Bone marrow (tissue), 2 donors: ENCODE measurements at places on chromosomes 7 and 10.
A peak's percentile ranks its signal among the peaks of the same experiment; 100 is the strongest.

DNA sequence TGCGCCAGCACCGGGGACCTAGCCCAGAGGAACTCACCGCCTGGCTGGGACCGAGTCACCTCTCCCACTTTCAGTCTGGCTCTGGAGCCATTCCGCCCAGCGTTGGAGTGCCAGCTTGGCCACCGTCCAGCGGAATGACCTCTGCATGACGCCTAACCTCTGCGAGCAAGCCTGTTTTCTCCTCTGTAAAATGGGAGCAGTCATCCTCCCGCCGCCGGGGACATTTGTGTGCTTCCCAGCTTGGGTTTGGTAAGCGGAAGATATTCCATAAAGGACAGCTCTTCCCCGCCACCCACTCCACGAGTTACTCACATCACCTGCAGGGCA, 1.3 kb upstream of the ZCCHC24 start:
- DNase-seq = no peak

DNA sequence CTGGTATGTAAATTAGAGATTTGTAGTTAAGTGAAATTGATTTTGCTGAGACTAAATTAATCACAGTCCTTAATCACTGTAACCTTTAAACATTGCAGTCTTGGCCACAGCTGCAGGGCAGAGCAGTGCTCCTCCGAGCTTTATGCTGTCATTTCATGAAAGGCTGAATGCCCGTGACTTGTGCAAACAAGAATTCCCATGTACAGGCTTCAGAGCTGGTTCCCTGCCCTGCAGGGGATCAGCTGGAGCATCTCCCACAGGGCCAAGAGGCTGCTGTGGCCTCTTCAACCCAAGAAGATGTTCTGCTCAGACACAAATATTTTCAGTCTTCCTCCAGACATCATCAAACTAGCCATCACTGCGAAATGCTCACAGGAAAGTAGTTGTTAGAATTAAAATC, 419.1 kb downstream of the AUTS2 start:
- no peak for DNase-seq

GRCh38 chr7:100675581-100676350, 2.2 kb downstream of the GNB2 start:
- peak; percentile 53 for DNase-seq

DNA sequence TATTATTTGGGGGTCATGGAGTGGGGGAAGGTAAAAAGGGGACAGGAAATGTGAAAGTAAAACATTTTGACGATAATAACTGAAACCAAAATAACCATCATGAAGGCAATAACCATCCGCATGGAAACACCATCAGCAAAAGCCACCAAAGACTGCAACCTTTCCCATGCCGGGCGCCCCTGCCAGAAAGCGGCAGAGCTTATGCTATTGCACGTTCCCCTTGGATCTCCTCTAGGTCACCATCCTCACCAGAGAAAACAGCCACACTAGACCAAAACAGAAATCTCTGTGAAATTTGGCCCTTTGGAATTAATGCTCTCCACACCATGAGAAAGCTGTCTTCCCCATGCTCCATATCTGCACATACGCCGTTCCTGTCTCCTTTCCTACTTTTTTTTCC, 31.1 kb downstream of the DRGX start:
- DNase-seq = no peak

DNA sequence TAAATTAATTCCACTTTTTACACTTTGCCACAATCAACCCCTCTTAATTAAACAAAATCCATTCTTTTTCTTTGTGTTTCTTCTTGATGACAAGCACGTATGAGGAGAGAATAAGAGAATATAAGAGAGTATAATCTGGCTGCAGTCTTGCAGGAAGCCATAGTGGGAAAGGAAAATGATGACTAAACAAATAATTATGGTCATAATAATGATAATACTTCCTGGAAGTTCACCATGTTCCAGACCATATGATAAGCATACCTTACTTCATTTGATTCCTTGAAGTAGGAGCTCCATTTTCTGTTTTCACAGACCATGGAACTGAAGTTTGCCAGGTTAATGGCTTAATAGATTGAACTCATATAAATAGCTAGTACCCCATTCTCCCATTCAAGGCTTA, 237.8 kb downstream of the SEMA3D start:
- DNase-seq = no peak

GRCh38 chr7:130938661-130939060, 204.7 kb upstream of the KLF14 start:
- DNase-seq = no peak

- DNase-seq = no peak
Observed at GRCh38 chr10:14072541-14072940, 258.2 kb downstream of the FRMD4A start.

DNA sequence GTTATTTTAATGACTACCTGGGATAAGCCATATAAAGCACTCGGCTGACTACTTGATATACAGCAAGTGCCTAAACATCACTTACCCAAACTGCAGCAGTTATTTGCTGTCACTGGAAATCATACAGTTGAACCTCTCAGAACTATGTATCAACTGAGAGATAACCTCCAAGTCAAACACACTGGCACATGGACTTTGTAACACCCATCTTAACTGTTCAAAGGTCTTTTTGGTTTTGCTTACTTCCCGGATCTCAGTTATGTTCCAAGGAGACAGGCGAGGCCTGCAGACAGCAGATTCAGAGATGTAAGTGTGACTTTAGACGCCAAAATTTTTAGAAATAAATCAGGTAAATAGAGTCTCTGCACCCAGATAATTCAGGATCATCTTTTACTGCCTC, 34.6 kb upstream of the DAGLB start:
- DNase-seq = no peak

GRCh38 chr7:91465595-91466061, 201.4 kb downstream of the FZD1 start:
- no peak for DNase-seq

DNA sequence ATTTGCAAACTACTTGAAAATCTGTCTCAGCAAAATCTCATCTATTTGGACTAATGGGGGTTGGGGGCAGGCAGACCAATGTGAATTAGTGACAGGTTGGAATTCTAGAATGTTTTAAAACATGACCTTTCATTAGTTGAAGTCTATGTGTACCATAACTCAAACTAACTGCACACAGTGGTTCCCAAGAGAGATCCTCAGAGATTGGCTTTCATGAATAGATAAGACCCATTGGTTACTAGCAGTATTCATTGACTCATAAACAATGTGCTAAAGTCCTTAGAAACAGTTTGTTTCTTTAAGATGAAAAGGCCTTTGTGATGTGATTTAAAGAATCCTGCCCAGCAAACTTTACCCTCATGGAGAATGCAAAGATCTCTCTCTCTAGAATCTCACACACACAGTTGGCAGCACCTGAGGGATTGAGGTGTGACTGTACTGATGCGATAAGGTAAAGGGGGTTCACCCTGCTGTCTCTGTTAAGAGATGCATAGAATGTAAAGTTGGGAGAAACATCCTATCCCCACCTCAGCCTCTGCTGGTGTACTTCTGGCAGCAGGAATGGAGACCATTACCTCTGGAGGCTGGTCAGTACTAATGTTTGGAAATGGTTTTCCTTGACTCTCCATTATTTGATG, 70.7 kb downstream of the ZNF92 start:
- no peak for DNase-seq

GRCh38 chr7:127885843-127886242, 145.4 kb downstream of the LRRC4 start:
- DNase-seq = no peak

GRCh38 chr7:91242097-91242844, 22.0 kb upstream of the FZD1 start:
- DNase-seq = no peak

DNA sequence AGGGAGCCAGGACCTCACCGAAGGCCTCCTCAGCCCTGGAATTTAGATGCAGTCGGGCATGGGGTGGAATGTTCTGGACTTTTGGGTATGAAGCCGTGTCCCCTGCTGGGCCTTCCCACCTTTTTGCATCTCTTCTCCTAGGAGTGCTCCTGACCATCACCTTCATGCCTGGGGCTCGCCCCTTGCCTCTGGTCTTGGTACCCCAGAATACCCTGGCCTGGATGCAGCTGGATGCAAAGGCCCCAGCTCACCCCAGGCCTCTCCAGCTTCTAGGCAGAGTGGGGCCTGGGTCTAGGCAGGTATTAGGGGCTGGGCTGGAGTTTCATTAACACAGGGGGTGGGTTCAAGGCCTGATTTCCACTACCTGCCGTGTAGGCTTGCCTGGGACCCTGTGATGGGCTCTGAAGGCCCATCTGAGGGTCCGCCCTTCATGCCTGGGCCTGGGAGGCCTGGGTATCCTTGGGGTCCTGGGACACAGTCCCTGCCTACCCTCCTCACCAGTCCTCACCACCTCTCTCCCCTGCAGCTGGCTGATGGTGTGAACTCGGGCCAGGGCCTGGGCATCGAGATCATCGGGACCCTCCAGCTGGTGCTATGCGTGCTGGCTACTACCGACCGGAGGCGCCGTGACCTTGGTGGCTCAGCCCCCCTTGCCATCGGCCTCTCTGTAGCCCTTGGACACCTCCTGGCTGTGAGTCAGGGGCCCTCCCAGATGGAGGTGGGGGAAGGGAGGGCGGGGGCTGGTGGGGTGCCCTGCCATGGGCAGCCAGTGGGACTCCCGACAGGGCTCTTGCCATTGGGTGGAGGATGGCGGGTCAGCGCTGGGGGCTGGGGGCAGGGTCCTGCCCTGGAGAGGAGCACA, 10.1 kb downstream of the AQP1 start:
- no peak for DNase-seq

DNA sequence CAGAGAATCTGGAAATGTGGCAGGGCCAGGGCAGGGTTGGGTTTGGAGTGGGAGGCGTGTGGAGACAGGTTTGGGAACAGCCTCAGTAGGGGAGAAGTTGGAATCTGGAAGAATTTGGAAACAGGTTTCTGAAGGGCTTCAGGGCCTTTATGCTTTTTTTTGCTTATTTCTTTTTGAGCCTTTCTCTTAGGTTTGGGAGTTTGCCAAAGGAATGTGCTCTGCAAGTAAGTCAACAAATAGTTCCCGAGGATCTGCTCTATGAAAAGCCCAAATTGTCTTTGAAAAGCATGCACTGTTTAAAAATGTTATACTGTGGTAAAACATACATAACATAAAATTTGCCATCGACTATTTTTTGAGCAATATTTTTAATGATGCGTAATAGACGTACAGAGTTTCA, 86.7 kb upstream of the ADRB1 start:
- DNase-seq = no peak

DNA sequence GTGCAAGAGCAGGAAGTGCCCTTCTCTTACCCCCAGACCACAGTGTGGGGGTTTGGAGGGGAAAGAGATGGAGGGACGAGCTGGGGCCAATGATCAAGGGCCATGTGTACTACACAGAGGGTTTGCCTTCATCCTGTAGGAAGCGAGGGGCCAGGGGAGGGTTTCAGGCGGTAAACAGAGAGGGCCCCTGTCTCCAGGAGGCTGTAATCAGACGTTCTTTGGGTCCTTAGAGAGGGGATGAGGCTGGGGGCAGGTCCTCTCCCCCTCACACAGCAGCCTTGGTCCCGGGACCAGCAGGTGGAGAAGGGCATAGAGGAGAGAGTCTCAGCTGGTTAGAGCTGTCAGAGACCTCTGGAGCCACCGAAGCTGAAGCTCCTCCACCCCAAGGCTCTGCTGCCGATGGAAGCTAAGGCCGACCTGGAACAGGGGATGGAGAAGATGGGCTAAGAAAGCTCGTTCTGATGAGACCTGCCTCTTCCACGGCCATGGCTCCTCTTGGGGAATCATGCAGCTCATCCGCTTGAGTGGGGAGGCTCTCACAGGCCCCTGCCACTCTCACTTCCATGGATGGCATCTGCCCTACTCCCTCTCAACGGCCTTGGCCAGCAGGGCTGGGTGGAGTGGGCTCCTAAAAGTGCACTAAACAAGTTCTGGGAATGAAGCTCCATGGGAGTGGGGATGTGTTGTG, 3.5 kb downstream of the LOXL4 start:
- no peak for DNase-seq

DNA sequence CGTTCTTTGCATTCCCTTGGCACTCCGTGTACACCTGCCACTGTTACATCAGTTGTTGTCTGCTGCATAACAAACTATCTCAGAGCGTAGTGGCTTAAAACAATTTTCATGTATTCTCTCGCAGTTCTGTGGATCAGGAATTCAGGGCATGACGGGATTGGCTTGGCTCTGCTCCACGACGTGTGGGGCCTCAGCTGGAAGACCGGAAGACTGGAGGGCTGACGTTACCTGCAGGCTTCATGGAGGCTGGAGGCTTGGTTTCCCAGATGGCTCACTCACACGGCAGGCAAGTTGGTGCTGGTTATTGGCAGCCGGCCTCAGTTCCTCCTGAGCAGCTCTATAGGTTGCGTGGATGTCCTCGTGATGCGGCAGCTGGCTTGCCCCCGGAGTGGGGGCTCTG, 25.5 kb downstream of the NYAP1 start:
- no peak for DNase-seq

- no peak for DNase-seq
Observed at GRCh38 chr7:158631574-158632195, 44.1 kb upstream of the PTPRN2 start.

DNA sequence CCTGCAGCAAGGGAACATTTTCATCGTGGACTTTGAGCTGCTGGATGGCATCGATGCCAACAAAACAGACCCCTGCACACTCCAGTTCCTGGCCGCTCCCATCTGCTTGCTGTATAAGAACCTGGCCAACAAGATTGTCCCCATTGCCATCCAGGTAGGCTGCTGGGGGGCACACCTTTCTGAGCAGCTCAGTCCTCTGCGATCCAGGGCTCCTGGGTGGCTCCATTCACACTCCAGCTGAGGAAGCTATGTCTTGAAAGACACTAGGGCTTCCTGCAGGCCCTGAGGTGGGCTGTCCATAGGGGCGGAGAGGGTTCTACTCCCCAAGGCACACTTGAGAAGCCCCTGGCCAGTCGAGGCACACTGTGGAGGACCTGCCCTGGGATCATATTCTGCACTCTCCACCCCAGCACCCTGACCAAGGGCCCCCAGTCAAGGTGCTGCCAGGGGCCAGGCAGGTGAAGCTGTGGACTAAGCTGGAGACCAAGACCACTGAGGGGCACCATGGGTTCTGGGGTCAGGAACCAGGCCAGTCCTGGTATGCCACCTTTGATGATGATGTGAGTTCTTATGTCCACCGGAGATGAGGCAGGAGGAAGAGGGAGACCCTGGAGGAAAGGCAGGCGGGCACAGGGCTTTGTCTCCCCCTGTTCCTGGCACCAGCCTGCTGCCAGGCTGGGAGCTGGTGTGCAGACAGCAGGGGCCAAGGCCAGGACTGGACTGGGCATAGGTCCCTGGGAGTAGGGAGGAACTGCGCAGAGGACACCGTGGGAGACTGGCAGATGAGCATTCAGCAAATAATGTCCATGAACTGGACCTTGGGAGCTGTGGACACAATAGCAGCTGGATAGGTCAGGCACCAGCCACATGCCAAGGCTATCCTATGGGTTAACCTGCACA, 54.8 kb downstream of the ALOX5 start:
- DNase-seq = no peak

DNA sequence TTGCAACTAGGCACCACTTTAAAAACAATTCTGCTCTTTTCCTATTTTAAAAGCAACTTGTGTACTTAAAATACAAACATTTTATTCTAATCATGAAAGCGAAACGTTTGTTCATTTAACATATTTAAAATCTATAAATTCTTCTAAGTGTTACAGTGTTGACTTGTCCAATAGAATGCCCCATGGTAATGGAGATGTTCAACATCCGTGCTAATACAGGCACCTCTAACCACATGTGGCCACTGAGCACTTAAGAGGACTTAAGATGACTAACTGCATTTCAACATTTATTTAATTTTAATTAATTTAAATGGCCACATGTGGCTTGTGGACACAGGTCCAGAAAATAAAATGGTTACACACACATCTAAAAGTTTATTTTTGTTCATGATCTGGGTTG, 115.1 kb downstream of the TPK1 start:
- no peak for DNase-seq
